ENCODE measurements at places on chromosomes 3 and 15.
A peak's percentile ranks its signal among the peaks of the same experiment; 100 is the strongest.

DNA sequence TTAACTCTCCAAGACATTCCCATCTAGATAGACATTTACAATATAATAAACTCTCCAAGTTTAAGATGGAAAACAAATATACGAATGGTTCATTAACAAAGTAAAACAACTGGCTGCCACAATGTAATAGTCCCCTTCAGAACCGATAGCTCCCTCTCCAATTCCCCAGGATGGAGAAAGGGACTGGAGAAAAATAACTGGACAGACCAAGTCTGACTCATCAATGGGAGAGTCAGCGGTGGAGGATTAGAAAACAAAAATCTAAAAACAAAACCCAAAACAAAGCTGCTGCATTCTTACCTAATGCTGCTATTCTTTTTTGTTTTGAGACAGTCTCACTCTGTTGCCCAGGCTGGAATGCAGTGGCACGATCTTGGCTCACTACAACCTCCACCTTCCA, 468.1 kb downstream of the SHQ1 start:
- peak; percentile 47 for DNase-seq

GRCh38 chr3:15272426-15273196, 59.8 kb downstream of the SH3BP5 start:
- DNase-seq = no peak

DNA sequence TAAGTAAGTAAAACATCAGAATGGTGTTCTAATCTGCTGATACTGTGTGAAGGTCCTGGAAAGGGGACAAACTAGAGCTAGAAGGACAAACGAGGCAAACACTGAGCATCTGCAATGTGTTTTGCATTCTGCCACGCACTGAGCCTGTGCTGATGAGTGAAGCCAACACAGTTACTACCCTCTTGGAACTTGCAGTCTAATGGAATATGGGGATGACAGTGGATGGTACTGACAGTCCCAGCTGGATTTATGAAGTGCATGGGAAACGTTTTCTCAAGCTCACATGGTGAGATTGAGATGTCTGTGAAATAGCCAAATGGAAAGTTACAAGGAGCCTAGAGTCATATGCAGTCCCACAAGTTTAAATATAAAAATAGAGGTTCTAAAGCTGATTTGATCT, 86.6 kb downstream of the FOXB1 start:
- DNase-seq = no peak

- peak; percentile 36 for DNase-seq
These were observed 48.1 kb downstream of the SETMAR start for GRCh38 chr3:4351164-4351855.

All from IMR-90 (cell line).